ENCODE measurements at places on chromosomes 1 and 21.

DNA sequence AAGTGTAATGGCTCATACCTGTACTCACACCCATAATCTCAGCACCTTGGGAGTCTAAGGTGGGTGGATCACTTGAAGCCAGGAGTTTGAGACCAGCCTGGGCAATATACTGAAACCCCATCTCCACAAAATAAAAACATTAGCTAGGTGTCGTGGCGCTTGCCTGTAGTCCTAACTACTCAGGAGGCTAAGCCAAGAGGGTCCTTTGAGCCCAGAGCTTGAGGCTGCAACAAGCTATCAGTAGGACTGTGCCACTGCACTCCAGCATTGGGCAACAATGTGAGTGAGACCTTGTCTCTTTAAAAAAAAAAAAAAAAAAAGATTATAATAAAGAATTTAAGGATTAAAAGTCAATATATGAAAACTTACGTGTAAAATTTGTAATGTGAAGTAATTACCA is 11.7 kb downstream of the BPNT1 start:
- DNase-seq: no peak

DNA sequence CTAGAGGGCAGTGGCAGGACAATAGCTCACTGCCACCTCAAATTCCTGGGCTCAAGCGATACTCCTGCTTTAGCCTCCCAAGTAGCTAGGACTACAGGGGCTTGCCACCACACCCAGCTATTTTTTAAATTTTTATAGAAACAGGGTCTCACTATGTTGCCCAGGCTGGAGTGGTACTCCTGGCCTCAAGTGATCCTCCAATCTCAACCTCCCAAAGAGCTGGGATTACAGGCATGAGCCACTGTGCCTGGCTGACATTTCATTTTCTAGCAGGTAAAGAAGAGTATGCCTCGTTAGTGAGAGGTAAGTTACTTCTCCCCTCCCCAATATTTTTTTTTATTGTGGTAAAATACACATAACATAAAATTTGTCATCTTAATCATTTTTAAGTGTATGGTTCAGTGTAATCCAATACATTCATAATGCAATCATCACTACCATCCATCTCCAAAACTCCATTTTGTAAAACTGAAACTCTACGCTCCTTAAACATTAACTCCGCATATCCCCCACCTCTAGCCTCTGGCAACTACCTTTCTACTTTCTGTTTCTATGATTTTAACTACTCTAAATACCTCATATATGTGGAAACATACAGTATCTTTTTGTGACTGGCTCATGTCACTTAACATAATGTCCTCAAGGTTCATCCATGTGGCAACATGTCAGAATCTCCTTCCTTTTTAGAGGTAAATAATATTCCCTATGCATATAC is 22.4 kb downstream of the ZZZ3 start:
- no peak for DNase-seq

- no peak for DNase-seq
Observed at GRCh38 chr1:246367041-246367440, 140.0 kb downstream of the SMYD3 start.

DNA sequence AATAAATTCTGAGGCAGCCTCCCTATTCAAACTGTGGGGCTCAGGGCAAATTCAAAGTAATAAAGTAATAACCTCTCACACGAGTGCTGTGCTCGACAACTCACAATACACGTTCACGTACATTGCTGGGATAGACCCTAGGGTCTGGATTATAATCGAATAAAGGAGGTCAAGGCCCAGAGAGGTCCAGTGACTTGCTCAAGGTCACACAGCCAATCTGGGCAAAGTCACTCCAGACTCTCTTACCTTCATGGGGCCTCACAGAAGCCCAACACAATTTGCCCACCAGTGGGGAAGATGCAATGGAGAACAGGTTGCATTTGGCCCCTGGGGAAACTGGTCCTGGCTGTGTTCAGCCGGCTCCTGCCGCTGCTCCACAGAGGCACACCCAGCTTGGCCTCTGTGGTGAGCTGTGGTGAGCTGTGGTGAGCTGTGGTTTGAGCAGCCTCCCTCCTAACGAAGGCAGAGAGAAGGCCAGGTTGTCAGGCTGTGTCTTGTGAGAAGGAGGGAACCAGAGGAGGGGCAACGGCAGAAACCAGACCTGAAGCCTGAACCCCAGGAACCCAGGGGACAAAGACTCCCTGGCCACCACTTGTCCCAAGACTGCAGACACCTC is 35.1 kb downstream of the NUAK2 start:
- DNase-seq: no peak

- DNase-seq: no peak
Observed at GRCh38 chr21:44900559-44901251, 20.0 kb downstream of the ITGB2 start.

DNA sequence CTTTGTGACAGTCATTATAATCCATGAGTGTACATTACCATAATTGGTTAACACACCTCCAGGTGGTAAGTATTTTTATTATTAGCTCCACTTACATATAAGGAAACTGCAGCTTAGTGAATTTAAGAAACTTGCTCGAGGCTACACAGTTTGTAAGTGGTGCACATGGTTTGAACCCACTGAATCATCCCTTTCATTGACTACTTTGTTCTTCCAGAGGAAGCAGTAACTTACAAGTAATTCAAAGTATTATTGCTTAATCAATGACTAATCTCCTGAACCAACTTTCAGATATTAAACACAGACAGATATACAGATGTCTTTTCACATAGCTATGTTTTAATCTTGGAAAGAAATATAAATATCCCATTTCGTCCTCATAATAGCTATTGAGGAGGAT is 18.7 kb upstream of the CLDN8 start:
- DNase-seq: no peak

DNA sequence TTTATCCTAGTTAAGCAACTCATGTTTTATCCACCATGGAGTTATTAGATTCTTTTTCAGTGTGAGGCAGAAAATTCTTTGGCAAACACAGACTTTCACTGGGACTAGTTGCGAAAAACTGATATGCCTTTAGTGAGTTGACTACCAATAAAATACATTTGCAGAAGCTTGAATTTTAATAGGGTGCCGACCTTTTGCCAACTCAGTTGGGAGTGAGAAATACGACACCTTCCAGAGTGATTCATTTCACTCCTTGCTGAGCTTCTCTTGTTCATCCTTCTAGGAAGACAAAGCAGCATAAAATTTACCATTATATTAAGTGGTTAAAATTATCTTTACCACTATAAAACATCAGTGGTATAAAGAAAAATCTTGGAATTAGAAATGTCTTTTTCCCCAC is 1.2 kb upstream of the KRTAP23-1 start:
- no peak for DNase-seq

All from CMK (cell line).